Endothelial cell of umbilical vein (primary cell): ENCODE measurements at places on chromosomes 5 and 9. TPM values are rescaled to one million over a fixed set of nuclear protein-coding genes. Genes with fewer than 3 reads are reported as not detected.
A peak's percentile ranks its signal among the peaks of the same experiment; 100 is the strongest.

GRCh38 chr9:17222932-17223331 is 88.1 kb downstream of the CNTLN start:
- no peaks in the 10 kb centered on the region for H3K4me1 ChIP-seq
- H3K4me3 ChIP-seq, result no peak overlapping the region

DNA sequence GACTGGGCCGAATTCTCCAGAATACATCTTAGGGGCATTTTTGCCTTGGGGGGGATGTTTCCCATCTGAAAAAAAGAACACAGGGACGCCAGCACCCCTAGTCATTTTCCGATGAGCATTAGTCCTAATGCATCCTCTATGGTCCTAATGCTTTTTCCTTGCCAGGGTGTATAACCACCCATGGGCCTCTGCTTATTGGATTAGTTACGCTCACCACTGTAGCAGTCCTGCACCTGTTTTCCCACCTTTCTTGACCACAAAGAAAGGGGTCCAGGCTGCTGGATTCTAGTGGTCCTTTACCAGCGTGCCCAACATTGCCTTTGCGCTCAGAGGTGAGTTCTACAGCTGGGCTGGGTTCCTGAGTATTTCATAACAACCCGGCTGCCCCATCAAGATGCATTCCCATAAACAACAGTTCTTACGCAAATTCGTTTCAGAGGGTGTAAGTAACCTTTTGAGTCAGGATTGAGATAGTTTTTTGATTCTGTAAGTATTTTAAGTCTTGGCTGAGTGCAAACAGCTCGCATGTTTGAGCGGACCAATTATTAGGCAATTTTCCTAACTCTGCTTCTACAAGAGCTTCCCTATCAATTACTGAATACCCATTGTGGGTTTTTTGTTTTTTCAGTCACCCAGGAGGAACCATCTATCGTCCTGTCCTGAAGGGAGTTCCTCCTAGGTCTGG is 135.1 kb downstream of the DROSHA start:
- H3K4me1 ChIP-seq, result peaks cover 4% of the 10 kb centered on the region
- no peak for DNase-seq
- no peak overlapping the region for H3K27ac ChIP-seq
- no peaks in the 10 kb centered on the region for H3K27me3 ChIP-seq
- H3K4me3 ChIP-seq, result no peak overlapping the region

DNA sequence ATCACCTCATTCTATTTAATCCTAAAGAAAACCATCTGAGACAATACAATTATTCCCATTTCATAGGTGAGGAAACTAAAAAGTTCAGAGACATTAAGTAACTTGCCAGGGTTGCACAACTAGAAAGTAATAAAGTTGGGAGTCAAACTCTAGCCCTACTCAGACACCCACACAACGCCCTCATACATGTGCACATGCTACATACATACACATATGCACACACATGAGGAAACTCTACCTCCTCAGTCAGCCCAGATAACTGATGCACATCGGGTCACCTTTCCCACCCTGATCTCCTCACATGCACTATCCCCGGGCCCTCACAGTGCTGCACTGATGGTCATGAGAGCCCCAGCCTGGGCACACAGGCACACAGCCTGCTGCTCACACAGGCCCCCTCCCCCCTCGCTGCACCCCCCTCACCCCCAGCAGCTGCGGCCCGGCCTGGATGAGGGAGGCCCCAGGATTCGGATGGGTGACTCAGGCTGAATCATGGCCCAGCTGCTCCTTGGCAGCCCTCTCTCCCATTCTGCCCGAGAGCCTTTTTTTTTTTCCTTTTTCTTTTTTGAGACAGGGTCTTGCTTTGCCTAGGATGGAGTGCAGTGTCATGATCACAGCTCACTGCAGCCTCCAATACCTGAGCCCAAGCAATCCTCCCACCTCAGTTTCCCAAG is 5.0 kb upstream of the GPRIN1 start:
- no peaks in the 10 kb centered on the region for H3K36me3 ChIP-seq
- no peak overlapping the region for H3K27ac ChIP-seq
- peaks cover 7% of the 10 kb centered on the region for H3K27me3 ChIP-seq
- peaks cover 23% of the 10 kb centered on the region for H3K4me1 ChIP-seq

DNA sequence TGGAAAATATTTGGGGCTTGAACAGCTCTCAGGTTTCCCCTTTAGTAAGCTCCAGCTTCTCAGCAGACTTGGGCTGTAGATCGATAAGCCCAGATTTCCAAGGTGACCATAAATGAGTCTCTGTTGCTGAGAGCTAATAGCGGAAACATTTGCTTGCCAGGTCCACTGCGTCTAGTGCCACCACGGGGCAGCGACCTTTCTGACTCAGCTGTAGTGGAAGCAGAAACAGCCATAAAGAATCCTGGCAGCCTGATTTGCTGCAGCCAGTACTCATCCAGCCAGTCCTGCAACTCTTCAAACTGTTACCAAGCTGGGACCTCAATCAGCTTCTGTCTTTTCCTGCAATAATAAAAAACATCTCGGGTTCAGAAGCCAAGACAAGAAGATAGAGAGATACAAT is 241.7 kb downstream of the DOCK8 start:
- no peak for DNase-seq
- H3K36me3 ChIP-seq, result no peaks in the 10 kb centered on the region
- H3K4me3 ChIP-seq, result no peak overlapping the region
- no peaks in the 10 kb centered on the region for H3K27me3 ChIP-seq
- H3K27ac ChIP-seq, result no peak overlapping the region

- no peaks in the 10 kb centered on the region for H3K27me3 ChIP-seq
- no peak overlapping the region for H3K4me3 ChIP-seq
- H3K4me1 ChIP-seq, result peaks cover 12% of the 10 kb centered on the region
- DNase-seq, result peak; percentile 44
Measured at GRCh38 chr5:96629774-96630173, 32.4 kb upstream of the CAST start.

STKLD1 gene
- polyA plus RNA-seq, result 0.29 and 0.67 TPM in 2 replicates

CCDC127 gene
- 3.2 and 3.4 TPM in 2 replicates for polyA plus RNA-seq

SH3TC2 gene
- 0.81 and 0.91 TPM in 2 replicates for polyA plus RNA-seq

PCDHA13 gene
- not detected in 2 replicates for polyA plus RNA-seq

SLC34A1 gene
- not detected in 2 replicates for polyA plus RNA-seq

SLC45A2 gene
- polyA plus RNA-seq, result not detected in 2 replicates

FGF10 gene
- not detected in 2 replicates for polyA plus RNA-seq
